ENCODE measurements at places on chromosomes 16 and 17. TPM values are rescaled to one million over a fixed set of nuclear protein-coding genes. Genes with fewer than 3 reads are reported as not detected.

DNA sequence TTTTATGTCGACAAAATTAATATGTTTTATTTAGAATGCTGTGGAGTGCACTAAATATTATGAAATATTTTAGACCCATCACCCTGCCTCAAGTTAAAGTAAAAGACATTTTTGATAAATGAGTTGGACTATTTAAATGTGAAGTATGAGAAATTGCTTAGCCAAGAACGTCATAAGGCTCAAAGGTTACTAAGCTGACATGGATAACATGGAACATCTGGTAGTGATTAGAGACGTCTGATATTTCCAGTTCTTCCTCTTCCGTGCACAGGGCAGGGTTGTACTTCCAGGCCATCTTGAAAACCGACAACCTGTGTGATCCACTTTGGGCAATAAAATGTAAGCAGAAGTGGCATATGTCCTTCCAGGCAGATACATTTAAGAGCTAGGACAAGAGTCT is 7.2 kb upstream of the CCL8 start:
- DNase-seq, result no peak

GRCh38 chr17:44628243-44629188 is 27.8 kb upstream of the MEIOC start:
- DNase-seq, result peak; percentile 83

- DNase-seq, result no peak
These were observed 1410.9 kb upstream of the CDH8 start for GRCh38 chr16:63447121-63447520.

DNA sequence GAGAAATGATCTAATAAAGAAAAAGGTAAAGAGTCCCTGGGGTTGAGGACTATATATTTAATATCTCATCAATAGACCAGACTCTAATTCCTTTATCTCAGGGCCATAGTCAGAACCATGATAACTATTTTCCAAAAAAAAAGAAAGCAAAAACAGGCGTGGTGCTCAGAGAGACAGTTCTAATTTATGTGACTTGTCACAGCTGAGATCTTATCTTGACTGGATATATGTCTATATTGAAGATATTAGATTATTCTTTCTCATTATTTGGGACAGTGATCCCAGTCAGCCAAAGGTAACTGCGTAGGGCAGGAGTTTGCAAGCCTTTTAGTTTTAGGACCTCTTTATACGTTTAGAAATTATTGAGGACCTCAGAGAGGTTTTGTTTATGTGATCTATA is 52.4 kb downstream of the ITFG1 start:
- DNase-seq, result no peak

GRCh38 chr16:9134739-9135138 is 43.3 kb downstream of the HAPSTR1 start:
- DNase-seq, result peak; percentile 35

DNA sequence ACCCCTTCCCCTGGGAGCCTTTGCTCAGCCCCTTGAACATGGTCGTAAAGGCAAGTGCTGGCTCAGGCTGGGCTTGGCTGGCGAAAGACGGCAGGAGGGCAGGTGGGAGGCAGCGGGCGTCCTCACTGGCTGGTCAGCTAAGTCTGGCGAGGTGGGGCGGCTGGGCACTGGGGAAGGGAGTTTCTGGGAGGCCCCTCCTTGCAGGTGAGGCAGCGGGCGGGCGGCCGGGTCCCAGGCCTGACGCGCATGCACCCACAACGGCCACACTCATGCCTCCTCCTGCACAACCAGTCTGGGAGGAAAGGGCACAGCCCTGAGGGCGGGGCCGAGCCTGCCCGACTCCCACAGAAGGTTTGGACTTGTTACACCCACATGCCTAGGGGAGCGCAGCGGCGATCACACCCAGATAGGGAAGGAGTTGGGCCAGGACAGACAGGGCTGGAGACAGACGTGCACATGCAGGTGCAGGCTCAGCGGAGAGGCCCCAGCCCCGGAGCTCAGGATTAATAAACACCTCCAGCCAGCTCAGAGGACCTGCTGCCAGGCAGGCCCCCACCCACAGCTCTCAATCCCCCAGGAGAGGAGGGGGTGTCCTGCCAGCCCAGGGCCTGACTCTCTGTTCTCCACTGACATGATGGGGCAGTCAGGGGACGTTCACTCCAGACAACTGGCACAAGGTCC is at the start of gene EVPL:
EVPL (minus strand) TSS at position 148 of the 681 bp plus-strand sequence; CDS start at position 40, 108 bp downstream.
- DNase-seq, result peak; percentile 53

- DNase-seq, result no peak
These were observed 23.9 kb downstream of the TRPV3 start for GRCh38 chr17:3533752-3534151.

OTOP2 gene
- not detected for total RNA-seq

DPEP3 gene
- total RNA-seq, result not detected

CDRT15L2 gene
- total RNA-seq, result not detected

FA2H gene
- total RNA-seq, result 0.20 TPM

AOC3 gene
- 0.17 TPM for total RNA-seq

GP1BA gene
- total RNA-seq, result not detected
